Adrenal gland (tissue), 19 donors: ENCODE measurements at places on chromosomes 1 and 21.

- no peaks in the 10 kb centered on the region for H3K36me3 ChIP-seq
- no peaks in the 10 kb centered on the region for H3K4me1 ChIP-seq
- DNase-seq = no peak
- no peak overlapping the region for H3K4me3 ChIP-seq
These were observed 652.9 kb downstream of the ADGRL2 start for GRCh38 chr1:82453511-82454185.

DNA sequence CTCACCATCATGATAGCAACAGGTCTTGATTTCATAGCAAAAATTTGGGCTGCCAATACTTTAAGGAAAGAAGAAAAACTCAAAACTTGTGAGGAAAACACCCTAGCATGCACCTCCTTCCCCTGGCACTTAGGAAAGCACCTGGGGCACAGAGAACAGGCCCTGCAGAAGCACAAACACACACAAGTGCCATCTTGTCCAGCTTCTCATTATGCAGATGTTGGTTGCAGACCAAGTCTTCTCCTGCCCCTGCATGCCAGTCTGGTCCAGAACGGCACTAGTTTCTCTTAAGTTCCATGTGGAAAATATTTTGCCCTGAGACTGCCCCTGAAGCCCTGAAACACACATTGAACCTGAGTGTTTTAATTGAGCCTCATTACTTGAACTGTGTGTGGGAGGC, 6.3 kb upstream of the ETV3 start:
- no peaks in the 10 kb centered on the region for H3K27me3 ChIP-seq
- H3K4me3 ChIP-seq = no peak overlapping the region
- no peaks in the 10 kb centered on the region for H3K36me3 ChIP-seq
- H3K27ac ChIP-seq = no peak overlapping the region

GRCh38 chr1:221517961-221518360, 223.9 kb downstream of the DUSP10 start:
- DNase-seq = no peak
- H3K36me3 ChIP-seq = no peaks in the 10 kb centered on the region
- no peaks in the 10 kb centered on the region for H3K27me3 ChIP-seq
- H3K27ac ChIP-seq = no peak overlapping the region
- H3K4me3 ChIP-seq = no peak overlapping the region

- DNase-seq = no peak
- H3K36me3 ChIP-seq = no peaks in the 10 kb centered on the region
These were observed 305.3 kb downstream of the TM2D1 start for GRCh38 chr1:61419657-61420056.

DNA sequence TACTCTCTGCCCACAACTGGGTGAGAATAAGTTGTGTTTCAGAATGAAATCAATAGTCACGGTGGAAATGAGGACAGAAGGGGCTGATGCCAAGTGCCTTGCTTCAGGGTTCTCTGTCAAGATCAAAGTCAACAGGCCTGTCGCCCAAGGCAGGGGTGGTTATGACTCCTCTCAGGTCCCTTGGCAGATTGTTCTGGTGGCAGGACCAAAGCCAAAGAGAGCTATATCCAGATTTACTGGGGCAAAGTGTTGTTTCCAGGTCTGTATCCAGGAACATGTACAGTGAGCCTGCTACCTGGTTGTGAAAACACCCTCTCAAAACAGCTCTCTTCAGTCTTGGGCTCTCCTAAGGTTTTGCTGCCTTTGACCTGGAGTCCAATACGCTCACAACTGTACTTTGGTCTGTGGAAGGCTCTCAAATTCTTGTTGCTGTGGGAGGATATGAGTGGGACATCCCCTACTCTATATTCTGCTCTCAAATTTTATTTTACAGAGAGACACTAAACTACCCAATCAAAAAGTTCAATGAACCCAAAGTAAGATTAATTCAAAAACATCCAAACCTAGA, 175.1 kb upstream of the ETV3 start:
- H3K36me3 ChIP-seq = no peaks in the 10 kb centered on the region
- no peaks in the 10 kb centered on the region for H3K4me1 ChIP-seq
- no peaks in the 10 kb centered on the region for H3K27me3 ChIP-seq
- H3K4me3 ChIP-seq = no peak overlapping the region

- peak overlapping the region; percentile 68 for H3K27ac ChIP-seq
- H3K4me3 ChIP-seq = peak overlapping the region; percentile 91
- no peaks in the 10 kb centered on the region for H3K27me3 ChIP-seq
- H3K36me3 ChIP-seq = no peaks in the 10 kb centered on the region
- no peaks in the 10 kb centered on the region for H3K4me1 ChIP-seq
These were observed 831 bp downstream of the TIPRL start for GRCh38 chr1:168179438-168180147.
